ENCODE measurements at places on chromosomes 5 and 9.

GRCh38 chr9:130467316-130467715 is 22.6 kb downstream of the ASS1 start:
- no peak for DNase-seq

- DNase-seq = no peak
Observed at GRCh38 chr9:78985084-78985738, 586.6 kb upstream of the TLE4 start.

- no peak for DNase-seq
Observed at GRCh38 chr5:159525117-159525516, 194.8 kb upstream of the IL12B start.

GRCh38 chr9:38362852-38363588 is 29.5 kb upstream of the ALDH1B1 start:
- DNase-seq = peak; percentile 28

DNA sequence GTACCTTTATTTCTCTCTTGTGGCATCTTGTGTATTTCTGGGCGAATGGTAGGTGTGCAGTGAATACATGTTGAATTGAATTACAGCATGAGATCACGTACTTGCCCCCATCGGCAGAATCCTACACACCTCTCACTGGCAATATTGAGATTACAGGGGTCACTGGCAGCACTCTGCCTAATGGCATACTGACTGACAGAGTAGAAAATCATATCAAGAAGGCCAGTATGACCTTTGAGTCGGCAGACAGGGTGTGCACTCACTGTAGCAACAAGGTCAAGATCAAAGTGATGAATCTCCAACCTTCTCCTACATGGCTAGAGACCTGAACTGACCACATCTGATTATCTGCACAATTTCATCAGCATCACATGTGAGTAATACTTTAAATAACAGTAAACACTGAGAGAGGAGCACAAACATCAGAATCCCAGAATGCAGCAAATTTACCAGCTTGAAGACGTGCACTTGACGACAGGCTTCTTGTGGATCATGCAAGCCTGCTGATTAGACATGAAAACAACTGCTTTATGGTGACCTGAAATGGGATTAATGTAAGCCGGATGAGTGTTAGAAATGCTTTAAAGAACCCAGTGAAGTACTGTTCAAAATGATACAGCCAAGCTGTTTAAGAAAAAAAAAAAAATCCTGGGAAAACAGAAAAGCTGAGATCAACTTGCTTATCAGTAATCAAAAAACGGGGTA is 267.1 kb upstream of the EFNA5 start:
- DNase-seq = no peak

- DNase-seq = no peak
Observed at GRCh38 chr5:151253605-151253950, 593 bp downstream of the GM2A start.

- no peak for DNase-seq
Observed at GRCh38 chr9:114109124-114109523, 10.0 kb upstream of the KIF12 start.

GRCh38 chr9:91197232-91198181 is 164.2 kb downstream of the AUH start:
- no peak for DNase-seq

- peak; percentile 60 for DNase-seq
Observed at GRCh38 chr5:157217289-157218024, 36.8 kb downstream of the ITK start.

Data from CD4-positive, alpha-beta T cell treated with Interleukin-12 subunit alpha and Interleukin-12 subunit beta, for 1 hour (primary cell).